H1 (cell line): ENCODE measurements at places on chromosomes 16 and 17. TPM values are rescaled to one million over a fixed set of nuclear protein-coding genes. Genes with fewer than 3 reads are reported as not detected.

Gene ARHGAP23
- total RNA-seq: 107 and 108 TPM in 2 replicates

Gene SOST
- total RNA-seq: not detected in 2 replicates

Gene XYLT1
- 22.1 and 25.4 TPM in 2 replicates for total RNA-seq

Gene TMEM170A
- total RNA-seq: 52.8 and 56.6 TPM in 2 replicates

DNA sequence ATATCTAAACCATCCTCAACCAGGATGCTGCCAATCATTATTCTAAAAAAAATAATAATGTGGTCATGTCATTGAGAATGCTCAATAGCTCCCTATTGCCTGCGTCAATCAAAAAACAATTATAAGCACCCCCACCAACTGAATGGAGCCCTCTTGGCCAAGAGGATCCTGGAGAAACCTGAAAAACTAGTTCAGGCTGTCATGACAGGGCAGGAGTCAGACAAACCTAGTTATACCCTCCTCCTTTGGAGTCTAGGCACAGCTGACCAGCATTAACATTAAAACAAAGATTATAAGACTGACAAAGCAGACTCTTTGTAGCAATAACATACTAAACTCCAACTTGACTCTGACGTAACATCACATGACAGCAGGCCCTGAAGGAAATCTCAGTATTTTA is 119.2 kb upstream of the CCL2 start:
- no peaks in the 10 kb centered on the region for H3K36me3 ChIP-seq
- no peak for DNase-seq
- no peaks in the 10 kb centered on the region for H3K27me3 ChIP-seq
- no peak overlapping the region for H3K27ac ChIP-seq
- peaks cover 22% of the 10 kb centered on the region for H3K4me1 ChIP-seq

DNA sequence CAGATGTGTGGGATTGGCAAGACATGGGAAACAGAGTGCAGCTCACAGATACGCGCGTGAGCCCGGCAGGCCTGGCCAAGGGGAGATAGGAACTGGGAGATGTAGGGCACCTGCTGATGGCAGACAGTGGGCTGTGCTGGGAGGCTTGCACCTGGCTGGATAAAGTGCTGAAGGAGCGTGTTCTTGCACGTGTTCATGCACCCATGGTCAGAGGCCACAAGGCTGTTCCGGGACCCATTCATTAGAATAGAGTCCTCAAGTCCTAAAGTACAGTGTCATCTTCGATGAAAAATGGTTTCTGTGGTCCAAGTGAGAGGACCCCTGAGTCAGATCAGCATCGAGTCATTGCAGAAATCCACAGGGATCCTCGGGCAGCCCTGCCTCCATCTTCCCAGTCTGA is 236.4 kb downstream of the CCDC182 start:
- H3K27ac ChIP-seq: no peak overlapping the region
- no peaks in the 10 kb centered on the region for H3K27me3 ChIP-seq
- H3K36me3 ChIP-seq: no peaks in the 10 kb centered on the region
- peaks cover 13% of the 10 kb centered on the region for H3K4me1 ChIP-seq
- no peak overlapping the region for H3K4me3 ChIP-seq

DNA sequence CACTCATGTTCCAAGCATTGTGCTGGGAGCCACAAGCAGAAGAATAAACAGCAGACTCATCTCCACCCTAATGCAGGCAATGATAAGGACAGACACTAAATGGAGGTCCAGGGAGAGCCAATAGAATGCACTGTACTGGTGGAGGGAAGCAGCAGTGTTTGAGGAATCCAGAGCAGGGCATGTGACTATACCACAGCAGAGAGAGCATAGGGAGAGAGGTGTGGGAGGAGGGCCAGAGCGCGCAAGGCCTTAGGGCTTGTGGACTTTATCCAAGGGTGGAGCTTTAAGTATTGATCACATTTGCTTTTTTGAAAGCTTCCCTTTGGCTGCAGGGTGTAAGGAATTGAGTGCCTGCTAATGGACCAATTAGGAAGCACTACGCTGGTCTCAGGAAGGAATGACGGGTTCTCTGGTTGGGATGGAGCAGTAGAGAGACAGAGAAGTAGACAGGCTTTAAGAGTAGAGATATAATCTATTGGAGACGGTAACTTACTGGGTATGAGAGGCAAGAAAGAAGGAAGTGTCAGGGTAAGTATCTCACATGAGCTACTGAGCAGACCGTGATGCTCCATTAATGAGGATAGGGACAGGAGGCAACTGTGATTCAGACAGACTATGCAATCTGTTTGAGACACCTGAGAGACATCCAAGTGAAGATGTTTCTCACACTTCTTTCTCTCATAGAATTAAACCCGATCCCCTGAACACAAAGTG is 82.2 kb downstream of the MYO1D start:
- H3K4me1 ChIP-seq: no peaks in the 10 kb centered on the region
- no peak overlapping the region for H3K4me3 ChIP-seq
- H3K27ac ChIP-seq: no peak overlapping the region
- no peaks in the 10 kb centered on the region for H3K27me3 ChIP-seq
- no peak for DNase-seq

DNA sequence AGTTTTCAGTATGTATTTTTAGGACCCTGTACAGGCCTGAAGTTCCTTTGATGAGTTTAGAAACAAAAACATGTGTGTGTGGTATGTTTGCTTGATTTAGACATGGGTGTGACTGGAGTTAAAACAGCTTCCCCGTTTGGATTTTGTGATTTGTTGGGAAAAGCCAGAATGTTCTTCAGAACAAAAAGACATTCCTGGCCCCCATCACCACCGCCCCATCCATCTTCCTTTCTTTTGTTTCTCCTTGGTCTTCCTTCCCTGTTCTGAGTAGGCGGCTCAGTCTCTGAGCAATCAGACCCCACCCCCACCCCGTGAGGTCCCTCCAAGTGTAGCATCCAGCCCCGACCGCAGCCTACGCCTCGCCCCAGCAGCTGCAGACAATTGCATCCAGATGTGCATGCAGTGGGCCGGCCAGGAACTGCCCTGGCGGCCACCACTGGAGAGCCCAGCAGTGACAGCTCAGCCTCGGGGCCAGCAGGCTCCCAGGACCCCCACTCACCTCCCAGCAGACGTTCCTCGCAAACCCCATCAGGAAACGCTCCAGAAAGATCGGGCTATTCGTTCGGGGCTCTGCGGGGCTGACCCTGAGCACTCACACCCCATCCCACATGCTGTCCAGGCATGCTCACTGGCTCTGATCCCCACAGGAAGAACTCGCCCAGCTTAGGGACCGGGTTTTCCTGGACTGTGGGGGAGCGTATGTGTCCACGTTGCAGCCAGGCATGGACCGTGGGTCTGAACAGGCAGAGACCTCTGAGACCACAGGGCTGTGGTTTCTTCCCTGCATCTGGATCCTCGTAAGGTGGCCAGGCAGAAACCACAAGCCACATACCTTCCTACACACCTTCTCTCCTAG is 99.8 kb upstream of the CDH5 start:
- no peak for DNase-seq
- H3K4me1 ChIP-seq: peaks cover 10% of the 10 kb centered on the region; the same call in 1 of the 2 replicates
- no peaks in the 10 kb centered on the region for H3K36me3 ChIP-seq
- no peak overlapping the region for H3K27ac ChIP-seq
- no peak overlapping the region for H3K4me3 ChIP-seq

DNA sequence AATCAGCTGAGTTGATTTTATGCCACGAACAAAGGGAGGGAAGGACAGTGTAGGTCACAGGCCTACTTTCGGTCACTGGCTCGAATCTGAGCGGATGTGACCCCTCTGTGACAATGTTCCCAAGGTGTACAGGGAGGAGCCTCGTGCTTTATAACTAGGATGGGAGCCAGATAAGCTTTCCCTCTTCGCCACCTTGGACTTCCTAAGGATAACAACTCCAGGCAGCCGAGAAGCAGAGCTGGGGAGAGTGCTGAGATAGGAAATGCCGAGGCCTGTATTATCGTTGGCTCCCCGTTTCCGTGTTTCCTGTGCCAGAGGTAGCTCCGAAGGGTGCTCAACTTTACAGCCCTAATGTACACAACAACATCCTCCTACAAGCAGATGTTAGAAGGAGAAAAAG is 217.8 kb upstream of the IRX3 start:
- H3K4me1 ChIP-seq: peaks cover 29% of the 10 kb centered on the region
- H3K27ac ChIP-seq: no peak overlapping the region
- H3K4me3 ChIP-seq: no peak overlapping the region
- no peaks in the 10 kb centered on the region for H3K27me3 ChIP-seq
- no peak for DNase-seq

- H3K4me1 ChIP-seq: peaks cover 3% of the 10 kb centered on the region; the same call in 1 of the 2 replicates
- no peak for DNase-seq
- H3K36me3 ChIP-seq: peaks cover 79% of the 10 kb centered on the region
- no peak overlapping the region for H3K4me3 ChIP-seq
- no peak overlapping the region for H3K27ac ChIP-seq
- no peaks in the 10 kb centered on the region for H3K27me3 ChIP-seq
Measured at GRCh38 chr16:2769100-2769529, 8.0 kb downstream of the ELOB start.

DNA sequence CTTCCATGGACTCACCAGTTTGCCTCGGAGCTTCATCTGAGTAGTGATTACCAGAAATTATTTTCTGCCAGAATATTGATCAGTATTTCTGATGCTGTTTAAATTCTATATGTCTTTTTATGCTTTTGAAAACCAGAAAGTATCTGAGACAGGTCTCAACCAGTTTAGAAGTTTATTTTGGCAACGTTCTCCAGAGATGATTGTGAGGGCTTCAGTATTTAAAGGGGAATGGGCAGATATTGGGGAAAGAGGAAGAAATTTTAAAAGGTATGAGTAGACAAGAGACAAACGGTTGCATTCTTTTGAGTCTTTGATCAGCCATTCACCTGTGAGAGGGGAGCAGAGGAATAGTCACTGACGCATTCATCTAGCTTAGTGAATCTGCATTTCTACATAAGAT is 44.4 kb upstream of the ABCC11 start:
- H3K27ac ChIP-seq: no peak overlapping the region
- H3K4me1 ChIP-seq: no peaks in the 10 kb centered on the region
- no peak overlapping the region for H3K4me3 ChIP-seq
- DNase-seq: no peak

DNA sequence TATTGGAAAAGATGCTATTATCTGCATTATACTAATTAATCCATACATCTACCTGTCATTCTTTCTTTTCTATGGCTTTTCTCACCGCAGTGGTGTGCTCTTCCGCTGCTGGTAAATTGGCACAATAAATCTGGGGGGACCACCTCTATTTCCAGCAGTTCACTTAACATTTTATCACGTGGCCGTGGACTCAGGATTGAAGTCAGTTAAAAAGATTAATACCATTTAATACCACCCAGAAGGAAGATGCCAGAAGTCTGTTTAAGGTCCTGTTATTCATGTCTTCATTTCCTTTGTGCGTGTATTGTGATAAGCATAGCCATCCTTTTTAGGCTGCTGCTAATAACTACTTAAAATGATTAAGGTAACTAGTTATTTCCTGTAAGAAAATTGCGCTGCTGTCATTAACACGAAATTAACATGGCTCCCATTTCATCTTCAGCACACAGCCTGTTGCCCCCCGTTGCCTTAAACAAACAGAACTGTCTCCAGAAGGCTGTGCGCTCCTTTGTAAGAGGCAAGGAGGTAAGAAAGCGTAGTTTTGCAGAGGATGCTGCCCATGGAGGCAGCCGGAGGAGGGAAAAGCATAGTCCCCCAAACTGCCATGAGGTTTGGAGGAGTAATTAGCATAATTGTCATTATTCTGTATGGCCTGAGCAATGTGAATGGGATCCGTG is 414.4 kb downstream of the UTP18 start:
- no peak for DNase-seq
- no peak overlapping the region for H3K27ac ChIP-seq
- H3K36me3 ChIP-seq: no peaks in the 10 kb centered on the region
- no peak overlapping the region for H3K4me3 ChIP-seq

GRCh38 chr17:22193113-22193512 is 500.8 kb downstream of the KCNJ18 start:
- H3K4me3 ChIP-seq: no peak overlapping the region
- no peak overlapping the region for H3K27ac ChIP-seq
- no peak for DNase-seq
- no peaks in the 10 kb centered on the region for H3K4me1 ChIP-seq

DNA sequence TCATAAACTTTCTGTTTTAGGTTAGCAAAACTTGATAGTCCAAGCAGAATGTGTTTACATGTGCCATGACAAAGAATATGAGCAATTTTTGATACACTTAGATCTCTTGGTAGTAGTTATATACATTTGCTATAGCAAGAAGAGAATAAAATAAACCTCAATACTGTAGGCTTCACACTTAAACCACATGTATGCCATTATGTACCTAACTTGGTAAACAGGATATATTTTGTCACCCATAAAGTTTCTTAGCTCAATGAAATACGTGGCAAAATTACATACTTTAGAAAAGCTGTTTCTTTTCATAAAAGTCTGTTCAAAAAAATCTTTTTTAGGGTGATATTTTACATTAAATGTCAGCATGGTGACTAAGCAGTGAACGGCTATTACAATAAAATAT is 184.7 kb downstream of the MYO1D start:
- no peak overlapping the region for H3K4me3 ChIP-seq
- H3K36me3 ChIP-seq: no peaks in the 10 kb centered on the region
- H3K4me1 ChIP-seq: no peaks in the 10 kb centered on the region
- no peak for DNase-seq

Gene IRX3
- 1.6 and 2.9 TPM in 2 replicates for total RNA-seq

Gene TADA2A
- total RNA-seq: 18.2 and 18.5 TPM in 2 replicates
